ENCODE measurements at places on chromosomes 1 and 21.

- no peak for DNase-seq
Measured at GRCh38 chr1:184583849-184584248, 170.8 kb downstream of the EDEM3 start.

DNA sequence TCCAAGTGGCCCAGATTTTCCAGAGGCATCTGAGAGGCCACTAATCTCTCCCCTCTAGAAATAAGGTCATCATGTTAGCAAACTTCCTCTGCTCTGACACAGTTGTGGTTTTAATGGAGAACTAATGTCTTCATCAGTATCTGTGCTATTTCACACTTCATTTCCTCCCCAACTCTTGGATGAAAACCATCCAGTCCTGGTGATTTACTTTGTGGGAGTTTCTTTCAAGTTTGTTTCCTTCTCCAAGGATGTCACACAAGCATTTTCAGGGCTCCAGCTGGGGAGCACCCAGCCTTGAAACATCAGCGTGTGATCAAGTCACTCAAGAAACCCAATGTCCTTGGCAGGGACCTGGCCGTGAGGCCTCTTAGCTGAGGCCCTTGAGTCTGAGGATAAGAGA lies 38.8 kb downstream of the TBX15 start:
- DNase-seq = no peak

DNA sequence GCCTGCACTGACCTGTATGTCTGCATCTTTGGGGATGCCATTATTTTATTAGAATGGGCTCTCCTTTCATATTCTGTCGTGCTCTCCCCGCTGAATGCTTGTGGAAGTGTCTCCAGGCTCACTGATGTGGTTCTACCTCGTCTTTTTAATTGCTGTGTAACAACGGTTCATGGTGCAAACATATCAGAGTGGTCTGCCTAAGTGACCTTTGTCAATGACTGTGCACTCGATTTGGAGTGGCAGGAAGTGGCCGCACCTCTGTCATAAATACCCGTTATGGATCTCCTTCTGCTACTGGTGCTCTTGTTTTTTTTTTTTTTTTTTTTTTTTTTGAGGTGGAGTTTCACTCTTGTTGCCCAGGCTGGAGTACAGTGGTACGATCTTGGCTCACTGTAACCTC lies 38.3 kb downstream of the SPSB1 start:
- no peak for DNase-seq

- no peak for DNase-seq
Measured at GRCh38 chr1:230074270-230074669, 7.2 kb downstream of the GALNT2 start.

DNA sequence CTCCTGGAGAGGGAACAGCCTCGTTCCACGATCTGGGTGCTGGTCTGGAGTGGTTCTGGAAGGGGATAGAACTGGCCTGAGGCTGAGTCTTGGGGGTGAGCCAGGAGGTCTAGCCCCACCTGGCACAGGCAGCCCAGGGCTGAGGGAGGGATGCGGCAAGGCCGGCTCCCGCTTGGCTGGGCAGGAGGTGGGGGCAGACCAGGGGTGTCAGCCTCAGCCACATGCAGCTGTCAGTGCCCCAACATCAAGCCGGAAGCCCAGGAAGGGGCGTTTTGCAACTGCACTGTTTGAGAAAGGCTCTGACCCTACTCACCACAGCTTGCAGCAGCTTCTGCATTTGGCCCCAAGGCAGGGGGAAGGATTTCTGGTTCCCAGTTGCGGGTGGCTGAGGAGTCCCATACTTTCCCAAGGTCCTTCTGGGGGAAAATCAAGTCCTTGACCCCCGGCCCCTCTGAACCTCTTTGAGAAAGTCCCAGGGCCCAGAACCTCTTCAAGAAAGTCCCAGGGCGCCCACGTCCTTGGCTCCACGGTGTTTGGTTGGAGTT lies 2.0 kb downstream of the EFHD2 start:
- no peak for DNase-seq

DNA sequence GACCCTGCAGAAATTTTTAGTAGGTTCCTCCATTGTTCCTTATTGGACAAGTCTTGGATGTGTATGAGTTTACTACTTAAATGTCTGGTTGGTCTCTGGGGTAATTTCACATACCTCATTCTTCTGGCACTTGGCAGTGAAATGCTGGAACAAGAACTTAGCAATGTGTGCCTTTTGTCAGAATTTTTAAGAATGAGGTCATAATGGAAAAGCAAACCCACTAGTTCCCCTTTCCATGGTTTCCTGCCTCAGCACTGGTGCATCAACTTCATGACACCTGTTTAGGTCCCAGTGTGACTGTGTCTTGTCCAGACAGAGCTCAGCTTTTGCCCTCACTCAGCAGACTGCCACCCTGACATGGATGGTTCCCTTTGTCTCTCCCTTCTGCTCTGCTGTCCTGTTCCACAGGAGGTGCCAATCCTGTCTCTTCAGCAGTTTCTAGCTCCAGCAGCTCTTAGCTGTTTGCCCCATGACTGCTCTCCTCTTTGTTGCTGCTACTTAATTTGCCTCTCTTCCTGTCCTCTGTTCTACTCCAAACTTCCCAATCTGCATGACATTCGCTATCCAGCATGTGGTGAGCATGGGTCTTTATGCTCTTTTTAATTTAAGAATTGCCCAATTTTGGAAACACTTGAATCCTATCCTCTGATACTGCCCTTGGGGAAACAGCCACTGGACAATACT lies 135.6 kb downstream of the CYYR1 start:
- no peak for DNase-seq

- no peak for DNase-seq
Measured at GRCh38 chr21:42676808-42677207, 23.4 kb downstream of the PDE9A start.

DNA sequence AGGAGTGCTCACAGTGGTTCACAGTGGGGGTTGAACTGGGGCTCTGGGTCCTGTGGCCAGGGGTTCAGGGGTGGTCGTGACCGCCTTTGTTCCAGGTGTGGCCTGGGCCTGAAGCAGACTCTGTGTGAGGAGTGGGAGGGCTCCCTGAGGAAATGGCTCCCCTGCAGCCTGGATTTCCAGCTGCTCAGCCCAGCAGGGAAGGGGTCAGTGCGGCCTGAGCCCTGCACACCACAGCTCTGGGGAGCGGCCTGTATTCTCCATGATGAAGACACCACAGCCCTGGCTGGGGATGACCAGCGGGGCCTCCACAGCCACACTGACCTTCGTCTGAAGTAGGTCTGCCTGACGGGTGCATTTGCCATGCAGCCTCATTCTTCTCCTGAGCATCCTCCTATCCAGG lies 16.7 kb downstream of the PYCR2 start:
- no peak for DNase-seq
